ENCODE measurements at places on chromosomes 6 and 20.

DNA sequence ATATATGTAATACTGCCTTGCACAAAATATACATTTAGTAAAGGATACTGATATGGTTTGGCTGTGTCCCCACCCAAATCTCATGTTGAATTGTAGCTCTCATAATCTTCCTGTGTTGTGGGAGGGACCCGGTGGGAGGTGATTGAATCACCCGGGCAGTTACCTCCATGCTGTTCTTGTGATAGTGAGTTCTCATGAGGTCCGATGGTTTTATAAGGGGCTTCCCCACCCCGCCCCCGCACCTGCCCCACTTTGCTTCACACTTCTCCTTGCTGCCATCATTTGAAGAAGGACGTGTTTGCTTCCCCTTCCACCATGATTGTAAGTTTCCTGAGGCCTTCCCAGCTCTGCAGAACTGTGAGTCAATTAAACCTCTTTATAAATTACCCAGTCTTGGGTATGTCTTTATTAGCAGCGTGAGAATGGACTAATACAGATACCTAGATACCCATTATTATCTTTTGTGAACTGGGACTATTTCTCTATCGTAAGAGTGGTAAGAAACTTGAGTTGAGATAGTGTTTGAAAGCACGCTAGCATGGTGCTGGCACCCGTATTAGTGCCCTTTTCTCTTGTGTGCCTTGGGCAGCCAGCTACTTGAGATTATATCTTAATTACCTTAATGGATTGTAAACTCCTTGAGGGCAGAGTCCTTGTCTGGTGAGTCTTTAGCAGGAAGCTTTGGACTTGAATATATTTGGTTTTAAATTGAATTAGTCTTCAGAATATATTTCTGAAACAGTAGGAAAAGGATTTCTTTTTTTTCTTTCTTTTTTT, 25.6 kb downstream of the TOP1 start:
- no peak for DNase-seq

GRCh38 chr6:134346932-134347545, 29.1 kb upstream of the SGK1 start:
- DNase-seq, result no peak

DNA sequence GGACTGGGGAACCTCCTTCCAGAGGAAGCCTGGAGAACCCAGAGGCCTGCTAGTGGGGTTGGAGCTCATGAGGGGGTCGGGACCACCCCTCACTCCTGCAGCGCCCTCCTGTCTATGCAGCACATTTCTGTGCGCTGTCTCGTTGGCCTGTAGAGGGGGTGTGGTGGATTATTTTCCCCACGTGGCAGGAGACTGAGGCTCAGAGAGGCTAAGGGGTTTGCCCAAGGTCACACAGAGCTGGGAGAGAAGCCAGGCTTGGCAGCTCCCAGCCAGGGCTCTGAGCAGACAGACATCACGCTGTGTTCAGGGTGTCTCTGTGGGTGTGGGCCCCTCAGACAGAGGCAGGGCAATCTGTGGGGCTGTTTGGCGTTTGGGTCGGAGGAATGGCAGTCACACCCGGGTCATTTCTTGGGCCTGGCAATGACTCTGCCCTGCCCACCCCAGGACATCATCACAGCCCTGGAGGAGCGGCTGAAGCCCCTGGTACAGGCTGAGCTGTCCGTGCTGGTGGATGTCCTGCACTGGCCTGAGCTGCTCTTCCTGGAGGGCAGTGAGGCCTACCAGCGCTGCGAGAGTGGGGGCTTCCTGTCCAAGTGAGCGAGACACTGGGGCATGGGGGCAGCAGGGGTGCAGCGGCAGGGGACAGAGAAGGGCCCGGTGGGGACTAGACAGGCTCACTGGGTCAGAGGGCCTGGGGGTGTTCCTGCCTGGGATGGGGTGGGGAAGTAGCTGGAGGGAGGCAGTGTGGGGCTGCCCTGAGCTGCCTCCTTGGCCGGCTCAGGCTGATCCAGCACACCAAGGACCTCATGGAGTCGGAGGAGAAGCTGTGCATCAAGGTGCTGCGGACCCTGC, 27.7 kb downstream of the UQCC2 start:
- no peak for DNase-seq

DNA sequence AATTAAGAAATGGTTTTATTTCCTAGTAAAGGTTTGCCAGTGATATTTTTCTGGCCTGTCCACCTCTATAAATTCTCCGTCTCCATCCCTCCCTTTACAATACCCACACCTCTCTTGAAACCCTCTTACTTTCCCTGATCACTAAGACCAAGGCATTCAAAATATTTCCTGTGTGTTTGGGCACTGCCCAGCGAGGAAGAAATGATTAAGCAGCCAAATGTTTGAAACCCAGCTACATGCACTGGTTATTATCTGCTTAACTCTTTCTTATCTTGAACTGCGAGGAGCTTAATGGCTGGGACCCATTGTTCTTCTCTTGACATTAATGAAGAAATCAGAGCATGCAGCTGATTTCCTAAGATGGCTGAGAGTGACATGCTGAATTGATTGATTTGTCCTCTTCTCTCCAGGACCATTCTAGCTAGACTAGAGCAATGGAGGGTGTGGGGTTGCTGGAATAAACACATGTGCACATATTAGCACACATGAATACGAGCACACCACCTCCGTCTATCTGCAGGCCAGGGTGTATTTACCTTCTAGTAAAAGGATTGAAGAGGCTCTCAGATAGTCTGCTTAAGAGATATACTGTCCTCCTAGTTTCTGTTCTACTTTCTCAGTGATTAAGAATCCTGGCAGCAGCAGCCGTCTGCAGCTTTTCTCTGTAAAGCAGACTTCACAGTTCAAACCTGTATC, 46.1 kb upstream of the PRDM1 start:
- no peak for DNase-seq

DNA sequence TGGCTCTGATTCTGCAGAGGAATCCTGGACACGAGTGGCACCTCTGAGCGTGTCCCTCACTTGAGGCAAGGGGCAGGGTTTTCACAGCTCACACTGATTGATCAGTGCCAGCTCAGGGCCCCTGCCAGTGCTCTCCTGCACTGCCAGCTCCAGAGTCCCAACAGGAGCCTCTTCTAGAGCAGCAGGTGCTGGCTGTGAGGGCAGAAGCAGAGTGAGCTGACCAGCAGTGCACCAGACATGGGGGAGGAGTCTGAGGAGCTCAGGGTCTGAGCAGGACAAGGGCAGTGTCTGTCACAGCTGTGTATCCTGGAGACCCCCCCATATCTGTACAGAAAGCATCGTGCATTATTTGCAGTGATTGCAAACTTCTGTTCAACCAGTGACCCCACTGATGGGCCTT, 31.5 kb upstream of the THBS2 start:
- DNase-seq, result no peak

GRCh38 chr6:145705561-145705960, 29.8 kb downstream of the EPM2A start:
- peak; percentile 27 for DNase-seq

GRCh38 chr6:44675449-44675848, 287.9 kb downstream of the CDC5L start:
- DNase-seq, result no peak

- DNase-seq, result peak; percentile 89
Observed at GRCh38 chr6:147201885-147202515, 2.2 kb upstream of the STXBP5 start.

GRCh38 chr6:160121558-160121957, at the start of gene SLC22A1:
Gene SLC22A1, plus strand, starts transcription at chr6:160121815. Its CDS starts 121 bp downstream, at chr6:160121936.
- no peak for DNase-seq

DNA sequence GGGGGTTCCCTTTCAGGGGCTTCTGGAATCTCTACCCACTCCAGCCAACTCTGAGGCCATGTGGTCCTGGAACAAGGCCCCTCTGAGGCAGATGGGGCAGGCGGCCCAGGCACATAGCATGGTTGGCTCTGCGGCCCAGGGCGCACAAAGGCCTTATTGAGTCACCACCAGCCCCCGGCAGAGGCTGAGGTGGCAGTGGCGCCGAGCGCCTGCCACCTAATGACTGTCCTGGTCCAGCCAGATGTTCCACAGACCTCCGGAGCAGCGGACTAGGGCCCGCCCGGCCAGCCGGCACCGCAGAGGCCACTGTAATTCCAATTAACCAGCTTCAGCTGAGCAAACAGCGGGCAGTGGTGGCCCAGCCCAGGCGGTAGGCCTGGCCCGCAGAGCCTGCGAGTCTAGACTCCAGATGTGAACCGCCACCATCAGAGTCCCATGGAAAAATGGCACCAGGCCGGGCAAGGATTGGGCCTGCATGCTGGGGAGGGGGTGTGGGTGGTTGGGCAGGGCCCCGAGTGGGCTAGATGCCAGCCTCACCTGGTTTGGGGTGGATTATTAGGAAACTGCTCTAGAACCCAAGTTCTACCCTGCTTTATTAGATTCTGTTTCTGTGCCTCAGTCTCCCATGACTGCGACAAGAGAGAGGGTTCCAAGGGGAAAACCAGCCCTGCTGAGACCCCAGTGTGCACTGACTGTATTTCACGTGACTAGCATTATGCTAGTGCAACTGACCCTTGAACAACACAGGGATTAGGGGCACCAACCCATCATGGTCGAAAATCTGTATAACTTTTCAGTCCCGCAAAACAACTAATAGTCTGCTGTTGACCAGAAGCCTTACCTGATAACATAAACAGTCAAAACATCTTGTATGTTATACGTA, 34.1 kb upstream of the ID1 start:
- no peak for DNase-seq

Measured in Kasumi-1 (cell line).